ENCODE measurements at places on chromosomes 13 and 19. TPM values are rescaled to one million over a fixed set of nuclear protein-coding genes. Genes with fewer than 3 reads are reported as not detected.
A peak's percentile ranks its signal among the peaks of the same experiment; 100 is the strongest.

DNA sequence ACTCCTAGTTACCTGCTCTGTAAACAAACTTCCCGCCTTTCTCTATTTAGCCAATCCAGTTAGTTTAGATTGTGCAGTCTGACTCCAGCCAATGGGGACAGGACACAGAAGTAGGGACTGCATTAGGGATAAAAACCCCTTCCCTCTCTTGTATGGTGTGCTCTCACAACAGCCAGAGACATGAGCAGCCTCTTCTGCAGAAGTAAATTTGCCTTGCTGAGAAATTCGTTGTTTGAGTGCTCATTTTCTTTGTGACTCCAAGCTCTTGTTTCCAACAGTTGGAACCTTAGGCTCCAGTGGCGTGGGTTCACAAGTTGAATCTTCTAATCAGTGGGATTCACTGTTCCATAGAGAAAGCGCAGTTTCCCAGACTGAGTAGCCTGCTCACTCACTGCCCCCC is 66.1 kb downstream of the ZNF93 start:
- no peak overlapping the region for H3K27ac ChIP-seq
- no peaks in the 10 kb centered on the region for H3K36me3 ChIP-seq

The ZNF235 gene
- total RNA-seq, result 10.0 TPM

The FCAR gene
- total RNA-seq, result not detected

The CYP2A7 gene
- total RNA-seq, result not detected

The CFD gene
- 1.1 TPM for total RNA-seq

DNA sequence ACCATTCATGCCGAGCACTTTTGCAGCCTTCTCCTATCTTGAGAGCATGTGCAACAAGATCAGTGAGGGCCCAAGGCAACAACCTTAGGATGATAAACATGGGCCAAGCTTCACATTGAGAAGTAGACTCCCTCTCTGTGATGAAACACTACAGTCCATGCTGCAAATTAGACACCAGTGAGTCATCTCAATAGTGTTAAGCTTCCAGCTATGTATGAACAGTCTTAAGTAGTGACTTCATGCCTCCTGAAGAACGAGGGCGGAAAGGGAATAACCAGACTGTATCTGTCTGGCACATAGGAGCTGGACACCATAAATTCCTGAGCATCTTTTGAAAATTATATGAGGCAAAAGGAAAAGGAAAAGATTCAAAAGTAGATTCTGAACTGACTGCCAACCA is 309.9 kb upstream of the SLITRK1 start:
- H3K27me3 ChIP-seq, result no peaks in the 10 kb centered on the region
- no peaks in the 10 kb centered on the region for H3K36me3 ChIP-seq
- peak; percentile 76 for DNase-seq
- no peak overlapping the region for H3K4me3 ChIP-seq
- peaks cover 27% of the 10 kb centered on the region for H3K4me1 ChIP-seq
- H3K27ac ChIP-seq, result peak overlapping the region; percentile 34

- no peak overlapping the region for H3K27ac ChIP-seq
- DNase-seq, result no peak
- H3K4me1 ChIP-seq, result peaks cover 33% of the 10 kb centered on the region
- no peaks in the 10 kb centered on the region for H3K27me3 ChIP-seq
- H3K36me3 ChIP-seq, result no peaks in the 10 kb centered on the region
Measured at GRCh38 chr13:24216176-24216575, 55.7 kb downstream of the SPATA13 start.

Measured in A673 (cell line).